DMS79 treated with DMSO at 0.1 percent for 48 hours (cell line): ENCODE measurements at places on chromosomes 4 and X.

DNA sequence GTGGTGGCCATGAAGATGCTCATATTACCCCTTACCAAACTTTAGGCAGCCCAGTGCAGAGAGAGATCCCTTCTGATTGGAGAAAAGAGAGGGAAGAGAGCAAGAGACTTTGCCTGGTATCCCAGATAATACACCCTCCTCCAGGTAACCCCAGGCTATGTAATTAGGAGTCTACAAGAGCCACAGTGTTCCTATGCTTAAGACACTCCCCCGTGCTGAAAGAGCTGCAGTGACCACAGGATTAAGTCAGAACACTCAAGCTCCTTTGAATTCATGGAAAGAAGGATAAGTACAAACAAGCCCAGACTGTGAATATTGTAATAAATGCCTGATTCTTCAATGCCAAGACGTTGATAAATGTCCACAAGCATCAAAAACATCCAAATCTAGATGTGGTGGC is 41.4 kb downstream of the PABPC4L start:
- DNase-seq, result no peak

GRCh38 chr4:163534056-163534455 is 39.6 kb downstream of the TMA16 start:
- no peak for DNase-seq

GRCh38 chrX:154043003-154043763 is 23.5 kb upstream of the IRAK1 start:
- no peak for DNase-seq

DNA sequence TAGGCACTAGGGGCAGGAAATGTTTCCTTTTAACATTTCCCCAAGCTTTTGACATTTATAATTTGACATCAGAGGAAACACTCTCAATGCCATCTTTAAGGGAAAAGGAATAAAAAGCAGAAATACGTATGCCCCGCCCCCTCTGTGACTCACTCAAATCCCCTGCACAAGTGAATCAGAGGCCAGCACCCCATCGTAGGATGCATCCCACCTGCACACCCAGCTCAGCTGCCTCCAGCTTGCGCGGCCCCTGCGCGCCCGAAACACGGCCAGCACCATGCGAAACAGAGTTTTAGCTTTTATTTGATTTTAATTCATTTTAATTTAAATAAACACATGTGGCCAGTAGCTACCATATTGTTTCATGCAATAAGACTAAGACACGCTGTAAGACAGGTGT is 29.5 kb downstream of the ABLIM2 start:
- DNase-seq, result no peak
